ENCODE measurements at places on chromosomes 7 and 10. TPM values are rescaled to one million over a fixed set of nuclear protein-coding genes. Genes with fewer than 3 reads are reported as not detected.

- DNase-seq, result peak; percentile 42
- no peaks in the 10 kb centered on the region for H3K36me3 ChIP-seq
- no peaks in the 10 kb centered on the region for H3K27me3 ChIP-seq
- H3K4me3 ChIP-seq, result peak overlapping the region; percentile 46
- H3K4me1 ChIP-seq, result peaks cover 34% of the 10 kb centered on the region
Measured at GRCh38 chr10:110815354-110816004, 56.2 kb upstream of the PDCD4 start.

DNA sequence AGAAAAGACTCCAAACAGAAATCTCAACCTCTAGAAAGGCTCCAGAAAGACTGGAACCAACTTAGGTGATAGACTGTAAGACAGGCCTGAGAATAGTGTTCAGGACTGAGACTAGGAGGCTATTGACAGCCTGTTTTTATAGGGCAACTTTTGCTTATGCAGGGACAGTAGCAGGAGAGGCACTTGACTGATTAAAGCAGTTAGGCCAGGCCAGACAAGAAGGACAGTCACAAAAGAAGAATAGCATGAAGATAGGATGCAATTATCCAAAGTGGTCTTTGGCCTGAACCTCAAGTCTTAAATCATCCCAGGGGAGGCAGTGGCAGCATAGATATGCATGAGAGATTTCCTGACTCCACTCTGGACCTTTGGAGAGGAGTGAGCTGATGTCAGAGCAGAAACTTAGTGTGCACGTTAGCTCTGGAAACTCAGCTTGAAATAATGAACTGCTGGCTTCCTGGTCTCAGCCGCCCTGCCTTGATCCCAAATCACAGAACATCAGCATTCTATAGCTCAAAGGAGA, 290.6 kb downstream of the SORCS3 start:
- no peak for DNase-seq
- no peaks in the 10 kb centered on the region for H3K36me3 ChIP-seq
- H3K27ac ChIP-seq, result no peak overlapping the region
- H3K27me3 ChIP-seq, result no peaks in the 10 kb centered on the region
- H3K4me3 ChIP-seq, result no peak overlapping the region
- H3K4me1 ChIP-seq, result peaks cover 6% of the 10 kb centered on the region

GRCh38 chr10:28434063-28434462, 98.9 kb upstream of the WAC start:
- peaks cover 13% of the 10 kb centered on the region for H3K27me3 ChIP-seq
- H3K4me1 ChIP-seq, result peaks cover 8% of the 10 kb centered on the region
- no peak for DNase-seq
- H3K36me3 ChIP-seq, result no peaks in the 10 kb centered on the region
- H3K4me3 ChIP-seq, result no peak overlapping the region
- no peak overlapping the region for H3K27ac ChIP-seq

DNA sequence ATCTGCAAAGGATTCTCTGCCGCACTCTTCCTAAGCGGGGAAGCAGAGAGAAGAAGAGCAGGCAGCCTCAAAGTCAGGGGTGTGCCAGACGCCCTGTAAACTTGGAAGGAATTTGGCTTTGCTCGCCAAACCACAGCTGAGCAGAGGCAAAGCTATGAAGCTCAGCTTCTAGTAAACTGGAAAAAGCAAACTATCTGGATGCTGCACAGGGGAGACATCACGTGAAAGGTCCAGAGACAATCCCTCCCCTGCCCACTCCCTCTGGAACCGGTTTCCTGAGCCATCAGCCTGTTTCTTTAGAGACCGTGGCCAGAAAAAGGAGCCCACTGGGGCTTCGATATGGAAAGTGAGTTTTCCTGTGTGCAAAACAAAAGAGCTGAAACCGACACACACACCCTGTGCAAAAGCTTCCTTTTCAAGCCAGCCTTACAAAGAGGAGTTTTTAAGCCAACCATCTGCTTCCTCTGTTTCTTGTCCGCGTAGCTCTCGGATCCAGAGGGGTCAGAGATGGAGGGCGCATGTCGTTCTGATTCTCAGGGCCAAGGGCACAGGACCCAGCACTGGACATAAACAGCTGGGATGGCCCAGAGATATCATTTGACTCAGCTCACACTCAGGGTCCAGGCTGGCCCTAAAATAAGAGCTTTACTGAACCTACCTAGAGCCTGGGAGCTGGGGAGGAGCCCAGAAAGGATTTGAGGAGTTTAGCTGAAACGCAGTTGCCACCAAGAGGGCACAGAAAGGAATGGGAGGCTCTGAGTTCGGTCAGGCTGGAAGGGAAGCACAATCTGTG, 58.2 kb upstream of the DNAAF5 start:
- H3K27ac ChIP-seq, result no peak overlapping the region
- no peak for DNase-seq
- peaks cover under 1% of the 10 kb centered on the region for H3K4me1 ChIP-seq
- H3K36me3 ChIP-seq, result peaks cover 9% of the 10 kb centered on the region
- no peaks in the 10 kb centered on the region for H3K27me3 ChIP-seq

- H3K27ac ChIP-seq, result no peak overlapping the region
- H3K4me1 ChIP-seq, result peaks cover 53% of the 10 kb centered on the region
- H3K36me3 ChIP-seq, result no peaks in the 10 kb centered on the region
- no peaks in the 10 kb centered on the region for H3K27me3 ChIP-seq
Measured at GRCh38 chr10:35465673-35466072, 129.4 kb downstream of the CCNY start.

DNA sequence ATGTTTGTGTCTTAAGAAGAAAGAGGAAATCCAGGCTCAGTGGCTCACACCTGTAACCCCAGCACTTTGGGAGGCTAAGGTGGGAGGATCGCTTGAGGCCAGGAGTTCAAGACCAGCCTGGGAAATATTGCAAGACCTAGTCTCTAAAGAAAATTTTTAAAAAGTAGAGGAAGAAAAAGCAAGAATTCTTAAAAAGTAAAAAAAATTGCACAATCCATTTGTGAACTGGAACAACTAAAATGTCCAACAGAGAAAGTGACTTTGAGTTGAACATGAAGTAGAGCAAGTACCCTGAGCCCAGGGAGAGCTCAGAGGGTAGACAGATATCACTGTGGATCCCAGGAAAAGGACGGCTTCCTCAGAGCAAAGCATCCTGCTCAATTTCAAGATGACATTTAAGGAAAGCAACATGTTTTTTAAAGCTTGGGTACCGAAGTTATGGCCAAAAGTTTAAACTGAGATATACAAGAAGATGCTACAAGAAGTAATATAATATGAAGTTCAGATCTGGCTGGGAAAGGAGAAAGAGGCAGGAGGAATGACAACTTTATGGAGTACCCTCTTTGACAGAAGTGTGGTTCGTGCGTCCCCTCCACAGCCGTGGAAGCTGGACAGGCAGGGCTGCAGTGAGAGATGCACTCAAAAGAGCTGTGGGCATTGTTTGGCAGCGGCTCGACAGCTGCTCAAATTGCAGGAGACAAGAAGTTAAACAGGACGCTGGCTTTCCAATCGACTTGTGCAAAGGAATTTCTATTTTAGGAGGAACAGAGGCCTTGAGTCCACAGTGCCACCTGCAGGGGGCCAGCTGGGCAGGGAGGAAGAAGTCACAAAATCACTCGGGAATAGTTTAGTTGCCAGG, 201.3 kb downstream of the JCAD start:
- no peak for DNase-seq
- no peaks in the 10 kb centered on the region for H3K36me3 ChIP-seq
- H3K27me3 ChIP-seq, result peaks cover 26% of the 10 kb centered on the region
- H3K4me3 ChIP-seq, result no peak overlapping the region
- no peaks in the 10 kb centered on the region for H3K4me1 ChIP-seq

- H3K4me1 ChIP-seq, result no peaks in the 10 kb centered on the region
- H3K4me3 ChIP-seq, result no peak overlapping the region
- no peaks in the 10 kb centered on the region for H3K27me3 ChIP-seq
- DNase-seq, result no peak
Measured at GRCh38 chr7:787332-788240, 44.7 kb upstream of the SUN1 start.

DNA sequence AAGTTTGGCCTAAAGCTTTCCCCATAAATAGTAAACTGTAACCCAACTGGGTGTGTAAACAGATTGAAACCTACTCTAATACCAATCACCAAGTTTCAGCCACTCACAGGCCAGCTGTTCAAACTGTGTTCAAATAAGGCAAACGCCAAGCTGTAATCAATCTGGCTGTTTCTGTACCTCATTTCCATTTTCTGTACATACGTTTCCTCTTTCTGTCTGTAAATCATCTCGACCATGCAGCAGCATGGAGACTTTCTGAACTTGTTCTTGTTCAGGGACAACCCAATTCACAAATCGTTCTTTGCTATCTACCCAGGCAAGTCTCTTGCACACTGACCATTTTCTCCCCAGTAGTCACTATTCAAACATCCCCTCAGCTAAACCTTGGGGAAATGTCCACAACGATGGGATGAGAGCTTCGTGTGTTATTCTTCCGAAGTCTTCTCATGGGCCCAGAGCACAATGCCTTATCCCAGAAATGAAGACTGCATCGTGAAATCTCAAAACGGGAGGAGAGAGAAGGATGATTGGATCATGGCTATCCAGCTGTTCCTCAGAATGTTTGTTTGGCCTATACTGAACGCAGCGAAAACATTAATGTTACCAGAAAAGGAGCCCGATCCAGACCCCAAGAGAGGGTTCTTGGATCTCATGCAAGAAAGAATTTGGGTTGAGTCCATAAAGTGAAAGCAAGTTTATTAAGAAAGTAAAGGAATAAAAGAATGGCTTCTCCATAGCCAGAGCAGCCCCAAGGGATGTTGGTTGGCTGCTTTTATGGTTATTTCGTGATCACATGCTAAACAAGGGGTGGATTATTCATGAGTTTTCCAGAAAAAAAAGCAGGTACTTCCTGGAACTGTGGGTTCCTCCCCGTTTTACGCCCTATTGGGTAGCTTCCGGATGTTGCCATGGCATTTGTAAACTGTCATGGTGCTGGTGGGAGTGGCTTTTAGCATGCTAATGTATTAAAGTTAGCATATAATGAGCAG, 86.2 kb downstream of the SLC16A9 start:
- no peaks in the 10 kb centered on the region for H3K4me1 ChIP-seq
- DNase-seq, result no peak
- H3K27ac ChIP-seq, result no peak overlapping the region
- H3K36me3 ChIP-seq, result no peaks in the 10 kb centered on the region
- peaks cover 6% of the 10 kb centered on the region for H3K27me3 ChIP-seq

- H3K4me3 ChIP-seq, result no peak overlapping the region
- DNase-seq, result no peak
- H3K27ac ChIP-seq, result no peak overlapping the region
- no peaks in the 10 kb centered on the region for H3K27me3 ChIP-seq
- H3K36me3 ChIP-seq, result no peaks in the 10 kb centered on the region
Measured at GRCh38 chr10:30557884-30558283, 71.7 kb downstream of the LYZL2 start.

- no peak overlapping the region for H3K4me3 ChIP-seq
- no peak overlapping the region for H3K27ac ChIP-seq
- no peaks in the 10 kb centered on the region for H3K27me3 ChIP-seq
- no peaks in the 10 kb centered on the region for H3K4me1 ChIP-seq
- no peak for DNase-seq
Measured at GRCh38 chr10:129542589-129542988, 75.5 kb downstream of the MGMT start.

DNA sequence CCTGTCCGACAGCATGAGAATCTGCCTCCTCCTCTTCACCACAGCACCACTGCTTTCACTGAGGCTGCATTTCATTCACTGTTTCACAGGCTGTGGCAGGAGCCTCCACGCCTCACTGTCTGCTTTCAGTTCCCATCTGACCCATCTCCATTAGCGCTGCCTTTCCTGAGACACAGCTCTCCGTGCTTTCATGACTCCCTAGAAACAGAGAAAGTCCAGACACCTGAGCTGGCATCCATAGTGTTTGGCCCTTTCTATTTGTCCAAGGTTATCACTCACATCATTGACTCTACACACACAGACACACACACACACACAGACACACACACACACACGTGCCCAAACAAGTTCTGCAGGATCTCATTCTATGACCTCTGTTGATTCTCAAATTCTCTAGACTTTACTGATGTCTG, 5.2 kb downstream of the LGI1 start:
- no peaks in the 10 kb centered on the region for H3K36me3 ChIP-seq
- peaks cover 48% of the 10 kb centered on the region for H3K27me3 ChIP-seq
- H3K4me3 ChIP-seq, result no peak overlapping the region
- H3K27ac ChIP-seq, result no peak overlapping the region
- no peak for DNase-seq

- H3K36me3 ChIP-seq, result no peaks in the 10 kb centered on the region
- no peak for DNase-seq
- H3K4me3 ChIP-seq, result no peak overlapping the region
- no peak overlapping the region for H3K27ac ChIP-seq
- H3K27me3 ChIP-seq, result peaks cover 5% of the 10 kb centered on the region
- H3K4me1 ChIP-seq, result no peaks in the 10 kb centered on the region
Measured at GRCh38 chr7:47202146-47202783, 379.6 kb downstream of the TNS3 start.

GRCh38 chr10:102116656-102117055, 3.5 kb downstream of the LDB1 start:
- peaks cover 1% of the 10 kb centered on the region for H3K36me3 ChIP-seq
- no peak for DNase-seq
- H3K4me1 ChIP-seq, result peaks cover 72% of the 10 kb centered on the region
- H3K4me3 ChIP-seq, result peak overlapping the region; percentile 96
- H3K27ac ChIP-seq, result peak overlapping the region; percentile 54

- H3K27me3 ChIP-seq, result no peaks in the 10 kb centered on the region
- H3K36me3 ChIP-seq, result no peaks in the 10 kb centered on the region
- H3K27ac ChIP-seq, result peak overlapping the region; percentile 76
- DNase-seq, result no peak
- H3K4me3 ChIP-seq, result peak overlapping the region; percentile 9
Measured at GRCh38 chr10:91210014-91210413, 10.4 kb upstream of the PCGF5 start.

GRCh38 chr7:128057909-128058308, 26.7 kb upstream of the LRRC4 start:
- H3K27me3 ChIP-seq, result no peaks in the 10 kb centered on the region
- peaks cover 40% of the 10 kb centered on the region for H3K4me1 ChIP-seq
- DNase-seq, result no peak
- H3K36me3 ChIP-seq, result no peaks in the 10 kb centered on the region
- no peak overlapping the region for H3K27ac ChIP-seq

The C10orf62 gene
- not detected for total RNA-seq

The DENND2A gene
- total RNA-seq, result not detected

The CDK14 gene
- total RNA-seq, result 0.49 TPM

The CTAGE15 gene
- not detected for total RNA-seq

The WNT8B gene
- total RNA-seq, result 0.14 TPM

The ADGRA1 gene
- total RNA-seq, result not detected

The ST8SIA6 gene
- total RNA-seq, result not detected

The COL1A2 gene
- 0.56 TPM for total RNA-seq

The GTPBP10 gene
- 71.1 TPM for total RNA-seq

The SCART1 gene
- 3.3 TPM for total RNA-seq

The GIMAP4 gene
- total RNA-seq, result 114 TPM

The ZNF277 gene
- total RNA-seq, result 26.4 TPM

All from activated T-cell treated with anti-CD3 and anti-CD28 coated beads, Interleukin-2, amount 50 U/mL, for 72 hours (primary cell).